ENCODE measurements at places on chromosomes 7 and 10.
A peak's percentile ranks its signal among the peaks of the same experiment; 100 is the strongest.

GRCh38 chr10:101080933-101081931 is 19.4 kb downstream of the KAZALD1 start:
- peak; percentile 70 for DNase-seq

- DNase-seq = no peak
These were observed 184.0 kb downstream of the ADAM12 start for GRCh38 chr10:126204320-126204719.

GRCh38 chr10:72850861-72851260 is 42.7 kb upstream of the OIT3 start:
- no peak for DNase-seq

- no peak for DNase-seq
These were observed 304.9 kb downstream of the TCERG1L start for GRCh38 chr10:131006458-131007256.

DNA sequence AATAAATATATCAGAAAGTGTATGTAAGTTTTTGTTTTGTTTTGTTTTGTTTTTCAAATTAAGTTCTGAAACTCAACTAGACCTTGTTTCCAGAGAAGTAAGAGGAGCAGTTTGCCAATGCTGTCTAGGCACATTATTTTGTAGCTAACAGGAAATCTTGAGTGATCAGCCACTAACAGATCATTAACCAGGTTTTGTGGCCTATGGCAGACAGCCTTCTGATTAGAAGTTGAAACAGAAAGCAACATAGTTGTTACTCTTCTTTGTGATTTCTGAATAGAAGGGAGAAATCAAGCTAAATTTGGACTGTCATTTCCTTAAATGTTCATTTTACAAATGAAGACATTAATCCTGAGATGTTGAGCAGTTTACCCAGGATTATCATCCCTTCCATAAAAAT is 142.6 kb downstream of the PLXDC2 start:
- no peak for DNase-seq

GRCh38 chr7:4325732-4326131 is 356.4 kb upstream of the FOXK1 start:
- DNase-seq = no peak

- no peak for DNase-seq
These were observed 1.7 kb downstream of the CACNA2D1 start for GRCh38 chr7:82441669-82442478.

- no peak for DNase-seq
These were observed 17.7 kb downstream of the TSPAN14 start for GRCh38 chr10:80471715-80472233.

GRCh38 chr10:113518816-113519591 is 33.8 kb upstream of the HABP2 start:
- DNase-seq = no peak

GRCh38 chr7:30157204-30157603 is 22.4 kb downstream of the MTURN start:
- DNase-seq = no peak

DNA sequence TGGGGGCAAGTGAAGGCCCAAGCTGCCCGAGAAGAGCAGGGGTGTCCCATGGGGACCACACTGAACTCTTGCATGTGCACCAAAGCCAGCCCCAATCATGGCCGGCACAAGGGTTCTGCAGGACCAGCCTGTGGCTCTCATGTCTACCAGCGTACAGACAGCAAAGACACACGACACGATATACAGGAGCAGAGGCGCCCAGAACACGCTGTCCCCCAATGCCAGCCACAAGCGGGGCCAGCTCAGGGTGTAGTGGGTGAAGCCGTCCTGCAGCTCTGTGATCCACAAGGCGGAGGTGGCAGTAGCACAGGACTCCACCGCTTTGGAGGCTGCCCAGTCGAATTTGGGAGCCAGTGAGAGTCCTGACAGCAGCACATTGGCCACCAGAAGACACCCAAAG is 108.9 kb upstream of the PDSS1 start:
- no peak for DNase-seq

GRCh38 chr7:154503962-154504550 is 451.9 kb downstream of the DPP6 start:
- peak; percentile 17 for DNase-seq

DNA sequence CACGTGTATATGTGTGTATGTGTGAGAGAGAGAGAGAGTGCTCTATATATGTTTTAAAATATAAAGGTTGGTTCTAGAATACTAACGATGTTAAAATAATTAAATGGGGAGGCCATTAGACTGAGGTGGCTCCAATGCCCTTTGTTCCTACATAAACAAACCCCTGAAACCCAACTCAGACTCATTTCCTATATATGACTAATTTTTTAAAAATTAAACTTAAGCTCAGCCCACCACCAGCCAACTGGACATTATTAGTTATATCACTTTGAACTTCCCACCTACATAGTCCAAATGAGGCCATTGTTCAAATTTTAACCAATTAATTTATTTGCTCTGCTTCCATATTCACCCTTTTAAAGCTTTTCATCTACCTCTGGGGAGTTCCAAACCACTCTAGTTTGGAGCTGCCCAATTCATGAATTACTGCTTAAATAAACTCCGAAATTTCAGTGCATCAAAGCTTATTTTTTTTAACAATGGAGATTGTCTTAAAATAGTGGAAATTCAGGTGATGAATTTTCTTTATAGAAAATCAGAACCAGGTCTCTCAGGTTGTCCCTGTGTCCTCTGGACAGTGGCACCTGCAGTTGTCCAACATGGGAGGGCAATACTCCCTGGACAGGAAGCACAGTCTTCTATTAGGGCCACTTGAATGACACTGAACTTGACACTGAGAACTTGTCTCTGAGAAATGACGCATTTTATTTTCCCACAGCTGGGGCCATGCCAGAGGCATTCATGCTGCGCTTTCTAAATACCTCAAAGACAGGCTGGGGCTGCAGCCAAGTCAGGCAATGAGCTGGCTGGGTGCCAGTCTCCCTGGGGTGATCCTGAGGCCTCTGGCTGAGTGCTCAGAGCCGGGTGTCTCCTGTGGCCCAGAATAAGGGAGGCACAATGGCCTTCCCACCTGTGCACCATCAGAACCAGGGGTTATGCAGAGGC is 109.5 kb upstream of the TMEM72 start:
- peak; percentile 32 for DNase-seq

DNA sequence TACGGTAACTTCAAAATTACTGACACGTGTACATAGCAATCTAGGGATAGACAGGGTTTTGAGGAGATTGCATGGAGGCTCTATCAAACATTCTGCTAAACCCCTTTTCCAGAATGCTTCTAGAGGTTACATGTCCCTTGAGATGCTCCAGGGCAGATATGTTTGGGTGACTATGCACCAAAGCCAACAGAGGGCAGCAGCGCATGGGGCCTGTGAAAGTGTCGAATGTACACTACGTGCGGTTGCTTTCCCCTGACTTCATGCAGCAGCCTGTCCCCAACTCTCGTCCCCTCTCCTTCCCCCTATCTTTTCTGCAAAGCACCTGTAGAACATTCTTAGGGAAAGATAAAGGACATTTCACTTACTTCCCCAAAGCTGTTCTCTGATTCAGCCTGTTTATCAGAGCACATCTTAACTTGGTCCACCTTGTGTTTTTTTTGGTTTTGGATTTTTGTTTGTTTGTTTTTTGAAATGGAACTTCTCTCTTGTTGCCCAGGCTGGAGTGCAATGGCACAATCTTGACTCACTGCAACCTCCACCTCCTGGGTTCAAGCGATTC is 90.2 kb downstream of the UBE3C start:
- DNase-seq = peak; percentile 25

- no peak for DNase-seq
These were observed 17.7 kb upstream of the CFAP46 start for GRCh38 chr10:132960071-132960472.

DNA sequence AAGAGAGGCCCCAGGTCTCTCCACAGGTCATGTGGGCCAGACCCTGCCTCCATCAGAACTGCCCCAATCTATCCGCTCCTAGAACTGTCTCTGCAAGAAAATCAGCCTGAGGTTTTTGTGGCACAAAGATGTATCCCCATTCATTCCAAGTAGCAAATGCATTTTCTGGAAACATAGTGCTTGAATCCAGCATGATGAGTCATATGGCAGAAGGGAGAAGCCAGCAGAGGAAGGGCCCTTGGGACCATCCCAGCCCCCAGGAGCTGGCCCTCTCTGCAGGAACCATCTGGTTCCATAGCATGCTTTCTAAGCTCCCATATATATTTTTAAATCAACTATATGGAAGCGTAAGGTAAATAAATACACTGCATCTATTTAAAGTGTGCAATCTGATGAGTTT is 563.2 kb downstream of the GALNT17 start:
- DNase-seq = no peak

GRCh38 chr7:114789161-114789560 is 132.7 kb upstream of the MDFIC start:
- no peak for DNase-seq

DNA sequence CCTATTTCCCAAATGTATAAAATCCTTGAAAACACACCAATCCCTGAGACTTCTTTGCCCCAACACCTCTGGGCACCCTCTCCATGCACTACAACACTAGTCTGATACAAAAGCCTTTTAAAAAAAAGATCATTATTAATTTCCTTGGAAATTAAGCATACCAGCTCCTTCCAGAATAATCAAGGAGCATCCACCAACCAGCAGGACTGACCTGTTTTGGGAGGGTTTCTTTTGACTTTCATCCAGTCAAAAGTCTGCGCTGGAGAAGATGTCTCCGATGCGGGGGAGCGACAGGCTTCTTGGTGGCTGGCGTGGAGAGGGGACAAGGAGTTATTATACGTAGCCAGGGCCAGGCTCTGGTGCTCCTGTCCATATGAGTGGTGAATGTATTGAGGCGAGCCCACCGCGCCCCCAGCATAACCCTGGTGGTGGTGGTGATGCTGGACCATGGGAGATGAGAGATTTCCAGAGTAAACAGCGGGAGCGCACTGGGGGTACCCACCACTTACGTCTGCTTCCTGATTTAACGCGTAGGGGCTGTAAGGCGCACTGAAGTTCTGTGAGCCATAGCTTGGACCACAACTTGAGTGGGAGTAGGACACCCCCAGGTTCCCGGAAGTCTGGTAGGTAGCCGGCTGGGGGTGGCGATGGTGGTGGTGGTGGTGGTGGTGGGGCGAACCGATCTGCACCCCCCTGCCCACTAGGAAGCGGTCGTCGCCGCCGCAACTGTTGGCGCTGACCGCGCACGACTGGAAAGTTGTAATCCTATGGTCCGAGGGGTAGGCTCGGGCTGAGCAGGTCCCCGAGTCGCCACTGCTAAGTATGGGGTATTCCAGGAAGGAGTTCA is 527 bp downstream of the HOXA1 start:
- no peak for DNase-seq

DNA sequence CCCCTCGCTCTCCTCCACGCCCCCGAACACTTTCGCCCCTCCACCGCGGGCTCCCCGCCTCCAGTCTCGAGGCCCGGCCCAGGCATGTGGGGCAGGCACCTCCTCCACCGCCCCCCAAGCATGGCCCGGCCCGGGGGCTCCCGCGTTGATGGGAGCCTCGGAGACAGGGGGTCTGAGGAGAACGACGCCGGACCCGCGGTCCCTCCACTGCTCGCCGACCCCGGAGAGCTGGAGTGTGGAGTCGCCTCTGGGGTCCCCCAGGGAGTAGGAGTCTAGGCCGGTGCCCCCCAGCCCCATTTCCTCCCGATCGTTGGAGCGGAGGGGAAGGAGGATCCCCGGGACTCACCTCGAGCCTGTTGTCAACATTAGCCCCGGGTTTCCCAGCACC is 206 bp downstream of the UPF2 start:
- DNase-seq = peak; percentile 49

DNA sequence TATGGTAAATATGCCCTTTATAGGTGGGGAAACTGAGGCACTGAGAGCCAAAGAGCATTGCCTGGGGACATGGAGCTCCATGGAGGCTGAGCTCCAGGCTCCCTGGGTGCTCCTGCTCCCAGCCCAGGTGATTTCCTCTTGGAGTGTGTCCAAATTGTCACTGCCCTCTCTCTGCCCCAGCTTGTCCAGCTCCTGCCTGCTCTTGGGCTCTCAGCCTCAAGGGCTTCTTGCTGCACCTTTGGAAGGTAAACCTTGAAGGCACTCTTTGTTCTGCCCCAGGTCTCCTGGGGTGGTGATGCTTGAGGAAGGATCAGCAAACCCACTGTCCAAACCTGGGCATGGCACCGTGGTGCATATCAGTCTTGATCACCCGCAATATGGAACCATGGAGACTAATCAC is 166.1 kb downstream of the RPS24 start:
- no peak for DNase-seq

- DNase-seq = no peak
These were observed 62.0 kb downstream of the VSTM4 start for GRCh38 chr10:49053053-49053997.

GRCh38 chr10:67306588-67307205 is 380.9 kb downstream of the LRRTM3 start:
- DNase-seq = peak; percentile 8

DNA sequence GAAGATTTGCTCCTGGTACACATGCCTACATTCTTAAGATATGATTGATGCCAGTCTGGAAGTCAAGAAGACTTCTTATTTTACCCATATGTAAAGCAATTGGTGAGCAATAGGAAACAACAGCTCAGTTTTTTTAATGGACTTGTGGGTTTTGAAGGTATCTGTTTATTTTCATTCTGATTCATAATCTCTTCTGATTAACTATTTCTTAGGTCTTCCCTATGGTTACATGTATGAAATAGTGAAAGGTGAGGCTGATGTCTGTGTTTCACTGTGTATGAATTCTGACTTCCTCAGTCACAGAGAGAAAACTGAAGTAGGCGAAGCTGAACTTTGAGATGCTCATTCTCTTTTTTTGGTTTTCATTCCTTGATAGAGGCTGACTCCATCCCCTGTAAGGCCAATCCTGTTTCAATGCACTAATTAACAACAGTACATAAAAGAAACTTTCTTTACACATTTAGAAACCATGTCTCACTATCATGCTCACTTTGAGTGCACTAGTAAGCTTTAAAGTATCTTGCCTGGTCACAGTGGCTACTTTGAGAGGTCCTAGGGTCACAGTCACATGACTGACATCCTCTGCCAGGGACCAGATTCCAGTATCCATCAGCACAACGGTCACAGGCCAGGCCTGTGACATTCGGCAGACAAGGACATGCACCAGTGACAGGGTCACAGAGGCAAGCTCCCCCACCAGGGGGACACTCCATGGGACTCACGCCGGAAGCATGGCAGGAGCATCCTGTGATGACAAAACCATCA is 59.5 kb upstream of the LAMB1 start:
- DNase-seq = no peak

- no peak for DNase-seq
These were observed 8.4 kb downstream of the PLCE1 start for GRCh38 chr10:94002156-94002555.

GRCh38 chr7:68958571-68958970 is 639.7 kb upstream of the AUTS2 start:
- no peak for DNase-seq

DNA sequence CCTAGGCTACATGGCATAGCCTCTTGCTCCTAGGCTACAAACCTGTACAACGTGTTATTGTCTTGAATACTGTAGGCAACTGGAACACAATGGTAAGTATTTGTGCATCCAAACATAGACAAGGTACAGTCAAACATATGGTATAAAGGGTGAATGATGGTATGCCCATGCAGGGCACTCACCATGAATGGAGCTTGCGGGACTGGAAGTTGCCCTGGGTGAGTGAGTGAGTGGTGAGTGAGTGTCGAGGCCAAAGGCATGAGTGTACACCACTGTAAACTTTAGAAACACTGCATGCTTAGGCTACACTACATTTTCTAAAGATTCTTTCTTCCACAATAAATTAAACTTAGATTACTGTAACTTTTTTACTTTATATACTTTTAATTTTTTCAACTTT is 165.7 kb downstream of the PARD3 start:
- DNase-seq = no peak

All from AG20443 (cell line).